RWPE1 (cell line): ENCODE measurements at places on chromosomes 6 and 20.
A peak's percentile ranks its signal among the peaks of the same experiment; 100 is the strongest.

DNA sequence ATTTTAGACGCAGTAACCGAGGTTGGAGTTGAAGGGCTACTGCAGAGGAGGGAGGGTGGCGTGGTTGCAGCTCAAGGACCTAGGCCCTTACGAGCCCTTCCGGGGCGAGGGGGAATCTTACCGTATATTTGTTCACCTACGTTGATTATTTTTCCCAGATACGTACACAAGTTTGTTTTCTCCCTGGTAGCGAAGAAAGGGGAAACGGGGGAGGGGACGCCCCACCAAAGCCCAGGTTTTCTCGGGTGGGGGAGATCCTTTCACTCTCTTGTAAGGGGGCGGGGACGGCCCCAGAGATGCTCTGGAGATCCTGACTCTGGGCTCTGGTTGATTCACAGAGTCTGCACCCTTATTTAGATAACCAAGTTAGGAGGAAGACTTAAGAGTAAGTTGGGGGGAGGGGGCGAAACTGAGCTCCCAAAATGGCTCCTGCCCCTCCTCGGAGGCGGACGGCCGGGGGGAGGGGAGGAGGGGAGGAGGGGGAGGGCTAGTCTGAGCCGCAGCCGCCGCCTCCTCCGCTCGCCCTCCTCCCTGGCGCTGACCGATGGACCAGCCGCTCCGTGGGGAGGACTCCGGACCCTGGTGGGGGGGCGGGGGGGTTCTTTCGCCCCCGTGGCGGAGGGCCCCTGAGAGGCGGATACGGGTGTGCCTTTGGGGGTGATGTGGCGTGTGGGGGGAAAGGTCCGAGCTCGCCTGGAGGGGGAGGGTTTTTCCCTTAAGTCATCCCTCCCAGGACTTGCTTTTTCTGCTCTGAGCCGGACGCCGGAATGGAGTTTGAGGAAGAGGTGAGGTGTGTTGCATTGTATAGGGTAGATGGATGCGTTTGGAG is 2.2 kb downstream of the BRD2 start:
- peak; percentile 69 for DNase-seq

- DNase-seq, result no peak
These were observed 88.2 kb downstream of the HIVEP2 start for GRCh38 chr6:142856624-142857232.

DNA sequence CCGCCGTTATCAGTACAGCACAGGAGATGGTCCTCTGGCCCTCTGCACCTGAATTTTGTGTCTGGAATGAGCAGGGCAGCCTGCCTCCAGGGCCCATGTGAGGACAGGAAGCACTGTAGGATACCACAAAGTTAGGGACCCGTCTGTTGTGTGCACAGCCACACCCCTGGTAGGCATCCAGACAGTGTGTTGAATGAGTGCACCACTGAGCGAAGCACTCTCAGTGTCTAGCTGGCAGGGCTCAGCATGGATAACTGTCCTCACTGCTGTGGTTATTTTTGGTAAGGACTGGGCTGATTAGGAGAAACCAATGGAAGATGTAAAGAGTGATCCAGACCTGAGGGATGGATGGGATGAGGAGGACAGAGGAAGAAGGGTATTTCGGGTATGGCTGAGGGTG is 178.7 kb downstream of the CLIC5 start:
- DNase-seq, result no peak

GRCh38 chr6:134195164-134195906 is 122.6 kb downstream of the SGK1 start:
- DNase-seq, result no peak

DNA sequence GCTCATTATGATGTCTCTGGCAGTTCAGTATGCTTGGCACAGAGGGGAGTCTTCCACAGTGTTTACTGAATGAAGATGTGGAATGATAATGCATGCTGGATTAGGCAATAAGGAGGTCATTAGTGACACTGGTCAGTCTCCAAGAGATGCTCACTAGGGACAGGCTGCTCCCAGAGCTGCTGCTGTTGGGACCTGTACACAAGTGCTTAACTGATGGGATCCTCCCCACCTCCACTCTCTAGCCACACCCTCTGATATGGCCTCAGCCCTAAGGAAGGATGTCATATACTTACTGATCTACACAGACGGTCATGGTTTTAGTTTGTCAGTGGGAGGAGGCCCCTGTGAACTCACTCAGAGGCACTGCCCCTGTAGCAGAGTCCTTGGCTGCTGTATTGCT is 73.4 kb downstream of the MYB start:
- no peak for DNase-seq

DNA sequence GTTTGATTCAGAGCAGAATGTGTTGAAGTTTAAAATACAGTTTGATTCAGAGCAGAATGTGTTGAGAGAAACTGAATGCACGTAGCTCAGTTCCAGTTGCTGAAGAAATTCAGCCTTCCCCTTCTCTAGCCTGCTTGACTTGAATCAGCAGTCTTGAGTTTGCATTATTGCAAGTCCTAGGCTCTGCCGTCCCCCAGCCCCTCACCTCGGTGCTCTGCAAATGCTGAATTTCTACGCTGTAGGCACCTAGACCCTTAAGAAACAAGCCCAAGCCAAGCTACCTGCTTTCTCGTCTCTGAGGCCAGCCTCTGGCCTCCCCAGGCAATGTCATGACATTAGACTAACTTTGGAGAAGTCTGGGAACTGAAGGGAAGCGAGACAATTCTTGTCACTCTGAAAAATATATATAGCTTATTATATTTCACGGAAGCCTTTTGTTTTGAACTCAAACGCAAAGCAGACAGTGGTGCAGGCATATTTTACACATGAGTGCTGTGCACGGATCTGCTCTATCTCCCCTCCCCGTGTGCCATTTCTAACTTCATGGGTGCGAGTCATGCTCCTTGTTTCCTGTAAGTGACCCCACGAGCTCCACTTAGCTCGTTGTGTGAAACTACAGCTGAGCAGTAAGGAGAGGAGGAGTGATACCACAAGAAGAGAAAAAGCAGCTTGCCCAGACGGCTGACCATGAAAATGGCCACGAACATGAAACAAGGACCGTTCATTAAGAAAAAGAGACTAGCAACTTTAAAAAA is 71.4 kb upstream of the DUSP22 start:
- DNase-seq, result no peak

DNA sequence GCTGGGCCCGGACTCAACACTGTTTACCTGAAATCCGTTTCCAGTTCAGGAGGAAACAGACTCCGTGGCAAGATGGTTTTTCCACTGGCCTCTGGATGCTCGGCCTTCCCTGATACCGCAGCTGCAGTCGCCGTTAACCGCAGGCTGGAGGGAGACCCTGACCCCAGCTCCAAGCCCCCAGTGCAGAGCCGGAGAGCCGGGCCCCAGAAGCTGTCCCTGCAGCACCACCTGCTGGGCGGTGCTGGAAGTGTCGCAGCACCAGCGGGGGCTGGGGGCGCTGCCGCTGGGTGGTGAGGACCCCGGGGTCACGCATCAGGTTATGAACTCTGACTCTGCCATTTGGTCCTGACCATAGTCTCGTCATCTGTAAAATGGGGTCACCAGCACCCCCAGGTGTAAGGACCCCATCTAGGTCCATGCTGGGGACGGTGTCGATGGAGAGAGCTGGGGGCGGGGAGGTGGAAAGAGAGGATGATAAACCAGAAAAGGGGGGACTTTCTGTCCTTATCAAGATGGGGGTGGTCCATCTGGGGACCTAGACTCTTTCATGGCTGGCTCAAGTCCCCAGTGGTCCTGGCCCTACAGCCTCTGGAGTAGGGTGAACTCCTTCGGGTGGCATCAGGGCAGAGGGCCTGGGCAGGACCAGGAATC is 20.8 kb upstream of the CHRNA4 start:
- DNase-seq, result peak; percentile 68

DNA sequence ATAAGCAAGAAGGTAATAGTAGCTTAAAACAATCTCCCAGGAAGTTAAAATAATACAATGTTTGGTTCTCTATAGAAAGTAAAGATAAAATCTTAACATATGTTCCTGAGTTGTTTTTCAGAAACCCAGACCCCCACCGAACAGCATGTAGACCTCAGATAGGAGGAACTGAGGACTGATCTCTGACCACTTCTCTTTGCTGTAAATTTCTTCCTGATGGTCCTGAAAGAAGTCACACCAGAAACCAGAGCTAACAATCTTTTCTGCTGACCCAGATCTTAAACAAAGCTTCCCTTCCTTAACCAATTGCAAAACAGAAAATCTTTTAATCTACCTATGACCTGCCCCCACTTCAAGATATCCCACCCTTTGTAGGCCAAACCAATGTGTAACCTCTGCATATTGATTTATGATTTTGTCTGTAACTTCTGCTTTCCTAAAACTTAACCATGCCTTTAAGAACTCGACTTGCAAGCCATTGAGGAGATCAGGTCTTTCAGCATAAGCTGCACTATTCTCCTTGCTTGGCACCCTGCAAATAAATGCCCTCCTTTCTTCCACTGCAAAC is 21.9 kb upstream of the BEND6 start:
- DNase-seq, result no peak

DNA sequence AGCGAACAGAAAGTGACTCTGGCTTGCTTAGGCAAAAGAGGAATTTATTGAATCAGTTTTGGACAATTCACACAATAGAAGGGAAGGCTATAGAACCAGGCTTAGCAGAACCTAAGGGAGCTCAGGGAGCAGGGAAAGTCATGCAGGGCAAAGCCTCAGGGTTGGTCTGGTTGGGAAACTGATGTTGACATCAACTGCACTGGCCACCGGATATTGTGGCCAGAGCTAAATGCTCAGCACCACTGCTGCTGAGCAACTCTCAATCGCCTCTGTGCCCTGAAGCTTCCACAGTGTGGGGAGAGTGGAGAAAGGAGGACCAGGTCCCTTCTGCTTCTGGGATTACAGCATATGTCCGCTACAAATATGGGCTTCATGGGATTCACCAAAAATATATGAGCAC is 93.3 kb upstream of the GCM1 start:
- no peak for DNase-seq

DNA sequence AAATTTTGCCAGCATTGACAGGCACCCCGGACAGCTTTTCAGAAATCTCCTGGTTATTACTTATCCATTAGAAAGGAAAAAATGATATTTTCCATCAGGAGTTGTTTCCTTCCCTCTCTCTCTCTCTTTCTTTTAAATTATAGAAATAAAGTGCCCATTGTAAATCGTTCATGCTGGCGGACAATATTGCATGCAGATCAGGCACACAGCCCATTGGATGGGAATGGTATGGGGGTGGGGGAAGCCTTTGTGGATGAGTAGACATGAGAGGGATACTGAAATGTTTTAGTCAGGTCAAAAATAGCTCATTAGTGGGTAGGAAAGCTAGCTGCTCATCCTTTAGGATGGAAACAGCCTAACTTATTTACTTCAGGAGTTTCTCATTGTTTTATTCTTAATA is 764.9 kb upstream of the MMS22L start:
- no peak for DNase-seq

DNA sequence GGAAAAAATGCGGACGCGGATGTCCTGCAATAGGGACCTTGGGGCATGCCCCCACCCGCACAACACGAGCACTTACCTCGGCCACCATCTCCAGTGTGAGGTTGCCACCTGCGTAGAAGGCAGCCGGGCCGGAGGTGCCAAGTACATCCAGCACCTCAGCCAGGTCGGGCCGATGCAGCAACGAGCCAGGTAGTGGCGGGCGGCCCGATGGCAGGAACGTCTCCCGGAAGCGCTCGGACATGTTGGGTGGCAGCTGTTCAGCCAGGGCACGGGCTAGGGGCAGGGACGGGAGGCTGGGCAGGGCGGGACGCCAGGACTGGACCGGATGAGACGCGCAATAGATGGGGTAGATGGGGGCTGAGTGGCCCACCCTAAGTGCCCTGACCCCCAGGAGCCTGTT is 13.3 kb downstream of the GGT7 start:
- no peak for DNase-seq

DNA sequence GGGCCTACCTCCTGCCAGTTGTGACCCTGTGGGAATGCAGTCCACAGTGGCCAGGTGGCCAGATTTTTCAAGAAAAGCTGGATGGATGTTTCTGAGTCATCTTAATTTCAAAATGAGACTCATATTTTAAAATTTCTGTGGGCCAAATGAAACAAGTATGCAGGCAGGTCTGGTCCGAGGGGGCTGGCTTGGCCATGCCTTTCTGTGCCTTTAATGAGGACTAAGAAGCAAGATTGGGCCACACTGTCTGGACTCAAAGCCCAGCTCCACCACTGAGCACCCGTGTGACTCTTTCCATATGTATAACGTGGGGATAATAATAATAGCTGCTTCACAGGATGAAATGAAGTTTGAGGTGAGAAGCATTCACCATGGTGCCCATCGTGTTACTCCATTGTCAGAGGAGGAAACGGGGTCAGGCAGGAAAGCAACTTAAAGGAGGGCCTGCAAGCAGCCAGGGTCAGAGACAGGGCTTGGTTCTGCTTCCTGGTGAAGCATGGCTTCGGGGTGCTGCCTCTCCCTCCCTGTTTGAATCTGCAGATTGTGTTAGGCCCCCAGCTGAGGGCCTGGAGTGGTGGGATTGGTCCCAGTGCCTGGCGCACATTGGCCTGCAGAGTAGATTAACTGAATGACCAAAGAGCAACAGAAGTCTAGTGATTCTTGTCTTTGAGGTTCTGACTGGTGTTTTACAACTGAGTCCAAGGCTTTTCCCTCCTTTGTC is 3.8 kb downstream of the SOX12 start:
- no peak for DNase-seq

- DNase-seq, result no peak
These were observed 1283.3 kb upstream of the GJE1 start for GRCh38 chr6:140849456-140849855.

DNA sequence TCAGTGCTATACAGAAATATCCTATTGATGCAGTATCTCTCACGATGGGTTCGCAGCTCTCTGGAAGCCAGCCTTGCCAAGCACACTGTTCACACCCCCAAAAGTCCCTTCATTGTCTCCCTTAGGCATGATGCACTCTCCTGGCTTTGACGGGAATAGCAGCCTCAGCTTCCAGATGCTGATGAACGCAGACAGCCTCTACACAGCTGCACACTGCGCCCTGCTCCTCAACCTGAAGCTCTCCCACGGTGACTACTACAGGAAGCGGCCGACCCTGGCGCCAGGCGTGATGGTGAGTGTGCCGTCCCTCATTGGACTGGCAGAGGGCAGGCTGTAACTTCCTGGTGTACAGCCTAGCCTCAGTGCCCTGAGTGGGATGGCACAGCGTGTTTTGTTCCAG is 60.0 kb upstream of the PBOV1 start:
- peak; percentile 28 for DNase-seq

- no peak for DNase-seq
These were observed 137.9 kb upstream of the THBS2 start for GRCh38 chr6:169391473-169392071.

DNA sequence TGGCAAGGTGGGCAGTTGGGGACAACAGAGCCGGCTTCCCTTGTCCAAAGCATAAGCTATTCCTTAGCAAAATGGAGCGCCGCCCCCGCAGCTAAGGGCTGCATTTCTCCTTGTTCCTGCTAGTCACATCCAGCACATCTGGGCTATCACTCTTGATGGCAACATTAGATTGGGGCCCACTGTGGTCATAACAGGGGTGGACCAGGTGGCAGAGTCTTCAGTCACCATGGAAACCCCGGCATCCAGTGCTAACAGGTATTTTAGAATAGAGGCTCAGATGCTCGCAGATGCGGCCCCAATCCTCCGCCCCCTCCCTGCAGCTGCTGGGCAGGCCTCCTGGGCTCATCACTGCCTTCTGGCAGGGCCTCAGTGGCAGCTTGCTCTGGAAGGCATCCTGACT is 168.2 kb upstream of the PROKR2 start:
- no peak for DNase-seq

- no peak for DNase-seq
These were observed 34.9 kb downstream of the ASCC3 start for GRCh38 chr6:100846276-100846675.

- DNase-seq, result no peak
These were observed 427.0 kb upstream of the EYS start for GRCh38 chr6:66134021-66134420.
